NCI-H2081 (cell line): ENCODE measurements at places on chromosomes 5 and 9.

DNA sequence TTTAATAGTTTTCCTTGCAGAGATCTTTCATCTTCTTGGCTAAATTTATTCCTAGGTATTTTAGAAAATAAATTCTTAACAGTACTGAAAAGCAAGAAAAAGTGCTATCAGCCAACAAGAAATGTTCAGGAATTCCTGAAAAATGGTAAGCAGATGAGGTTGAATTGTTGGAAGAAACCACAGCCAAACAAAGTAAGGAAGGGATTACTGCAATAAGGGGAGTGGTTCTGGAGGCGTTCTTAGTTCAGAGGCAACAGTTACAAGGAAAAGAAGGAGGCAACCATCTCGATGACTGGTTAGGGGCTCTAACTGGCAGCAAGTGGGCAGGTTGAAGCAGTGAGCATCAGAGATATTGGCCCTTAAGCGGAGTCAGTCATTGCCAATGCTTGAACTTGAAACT, 12.8 kb upstream of the OR13J1 start:
- DNase-seq: no peak

GRCh38 chr5:112106878-112107277, 312.2 kb downstream of the EPB41L4A start:
- DNase-seq: no peak

DNA sequence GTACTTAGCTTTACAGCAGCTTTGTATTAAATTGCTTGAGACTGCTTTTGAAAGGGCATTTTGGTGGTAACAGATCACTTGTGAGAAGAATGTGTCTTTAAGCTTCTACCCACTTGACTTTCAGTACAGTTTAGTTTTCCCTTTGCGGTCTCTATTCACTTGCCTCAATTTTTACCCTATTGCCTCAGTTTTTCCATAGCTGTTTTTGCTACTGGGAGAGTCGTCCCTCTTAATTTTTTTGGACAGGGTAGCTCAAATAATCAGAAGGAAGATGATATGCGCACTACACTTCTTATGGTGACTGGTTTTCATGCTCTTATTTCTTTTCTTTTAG, 18.8 kb downstream of the UGCG start:
- no peak for DNase-seq

- DNase-seq: no peak
These were observed 158.1 kb downstream of the SLC25A46 start for GRCh38 chr5:110896901-110897300.

GRCh38 chr9:92655896-92656536, 13.9 kb downstream of the IPPK start:
- DNase-seq: no peak

DNA sequence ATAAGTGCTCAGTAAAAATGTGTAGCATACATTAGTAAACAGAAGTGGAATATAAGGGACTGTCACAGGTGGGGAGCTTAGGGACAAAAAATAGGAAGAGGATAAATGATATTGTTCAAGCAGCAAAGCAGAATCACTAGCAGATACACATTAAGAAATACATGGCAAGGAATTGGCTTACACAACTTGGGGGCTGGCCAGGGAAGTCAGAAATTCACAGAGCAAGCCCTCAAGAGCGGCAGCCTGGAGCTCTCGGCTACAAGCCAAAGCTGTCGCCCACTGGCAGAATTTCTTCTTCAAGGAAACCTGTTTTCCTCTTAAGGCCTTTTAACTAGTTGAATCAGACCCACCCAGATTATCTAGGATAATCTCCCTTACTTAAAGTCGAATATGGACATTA, 73.0 kb upstream of the SMIM23 start:
- no peak for DNase-seq

- DNase-seq: no peak
These were observed 44.4 kb upstream of the ANKDD1B start for GRCh38 chr5:75566710-75567309.

GRCh38 chr9:137506274-137506673, 43.9 kb downstream of the PNPLA7 start:
- no peak for DNase-seq

DNA sequence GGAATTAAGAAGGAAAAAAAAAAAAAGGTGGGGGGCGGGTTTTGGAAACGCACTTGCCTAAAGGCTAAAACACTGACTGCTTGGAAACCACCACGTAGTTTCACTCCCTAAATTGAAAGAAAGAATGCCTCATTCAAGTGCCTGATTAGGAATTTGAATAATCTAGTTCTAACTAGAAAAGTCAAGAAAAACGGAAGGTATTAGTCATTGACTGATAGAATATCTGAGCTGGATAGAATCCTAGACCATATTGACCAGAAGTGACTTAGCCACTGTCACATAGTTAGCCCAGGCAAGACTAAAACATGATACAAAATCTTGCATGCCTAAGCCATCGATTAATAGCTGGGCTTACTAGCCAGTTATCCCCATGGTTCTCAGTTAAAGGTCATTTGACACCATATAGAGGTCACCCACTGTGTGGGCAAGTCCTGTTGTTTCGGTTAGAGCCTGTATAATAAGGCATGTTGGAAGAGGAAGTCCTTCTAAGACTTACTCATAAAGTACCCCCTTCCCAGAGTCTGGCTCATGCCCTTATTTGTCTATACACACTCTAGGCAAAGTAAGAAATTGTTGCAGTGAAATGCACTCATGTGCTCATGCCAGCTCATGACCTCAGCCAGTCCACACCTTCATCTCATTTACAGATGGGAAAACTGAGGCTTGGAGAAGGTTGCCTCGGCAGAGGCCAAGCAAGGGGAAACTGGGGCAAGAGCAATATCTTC, 40.2 kb downstream of the SH3RF2 start:
- no peak for DNase-seq

DNA sequence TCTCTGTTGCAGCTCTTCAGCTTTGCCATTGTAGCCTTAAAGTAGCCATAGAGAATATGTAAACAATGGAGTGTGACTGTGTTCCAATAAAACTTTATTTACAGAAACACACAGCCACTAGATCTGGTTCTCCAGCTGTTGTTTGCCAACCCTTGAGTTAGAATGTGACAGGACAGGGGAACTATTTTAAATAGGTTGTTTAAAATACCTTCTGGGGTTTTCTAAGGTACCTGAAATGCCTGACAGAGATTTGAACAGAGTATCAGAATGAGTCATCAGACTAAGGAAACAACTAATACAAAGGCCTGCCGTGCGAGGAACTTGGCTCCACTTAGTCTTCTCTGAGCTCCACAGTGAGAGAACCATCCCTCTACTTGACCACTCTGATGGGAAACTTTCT, 85.4 kb downstream of the HSD17B4 start:
- no peak for DNase-seq

GRCh38 chr9:133777068-133777791, 39.1 kb upstream of the SARDH start:
- no peak for DNase-seq

DNA sequence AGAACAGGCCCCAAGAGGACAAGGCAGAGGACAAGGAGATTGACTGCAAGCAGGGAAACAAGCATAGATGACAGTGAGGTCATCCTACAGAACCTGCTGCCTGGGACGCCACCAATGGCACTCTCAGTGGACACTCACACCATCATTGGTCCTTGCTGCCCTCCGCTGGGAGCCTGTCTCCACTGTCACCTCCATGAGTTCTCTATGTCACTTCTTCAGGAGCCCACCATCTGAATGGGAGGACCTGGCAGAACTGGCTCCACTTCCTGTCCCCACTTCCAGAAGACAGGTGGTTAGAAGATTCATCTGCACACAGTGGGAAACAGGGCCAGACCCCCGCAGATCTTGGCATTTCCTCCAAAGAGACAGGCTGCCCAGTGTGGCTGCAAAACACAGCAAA, 188.9 kb downstream of the HSD17B3 start:
- no peak for DNase-seq

DNA sequence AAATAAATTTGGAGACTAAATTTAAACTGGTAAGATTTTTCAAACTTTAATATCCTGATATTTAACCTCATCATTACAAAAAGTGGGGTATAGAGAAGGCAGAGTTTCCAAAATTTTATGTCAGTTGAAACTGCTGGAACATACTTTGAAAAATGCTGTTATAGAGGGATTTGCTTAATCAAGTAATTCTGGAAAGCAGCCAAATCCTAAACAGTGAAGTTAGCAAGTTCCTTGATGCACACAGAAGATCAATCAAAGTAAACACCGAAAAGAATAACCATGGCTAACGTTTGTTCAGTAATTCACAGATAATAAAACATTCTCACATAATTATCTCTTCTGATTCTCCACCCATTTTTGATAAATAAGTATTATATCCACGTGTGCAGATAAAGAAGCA, 8.1 kb upstream of the PRR16 start:
- no peak for DNase-seq

DNA sequence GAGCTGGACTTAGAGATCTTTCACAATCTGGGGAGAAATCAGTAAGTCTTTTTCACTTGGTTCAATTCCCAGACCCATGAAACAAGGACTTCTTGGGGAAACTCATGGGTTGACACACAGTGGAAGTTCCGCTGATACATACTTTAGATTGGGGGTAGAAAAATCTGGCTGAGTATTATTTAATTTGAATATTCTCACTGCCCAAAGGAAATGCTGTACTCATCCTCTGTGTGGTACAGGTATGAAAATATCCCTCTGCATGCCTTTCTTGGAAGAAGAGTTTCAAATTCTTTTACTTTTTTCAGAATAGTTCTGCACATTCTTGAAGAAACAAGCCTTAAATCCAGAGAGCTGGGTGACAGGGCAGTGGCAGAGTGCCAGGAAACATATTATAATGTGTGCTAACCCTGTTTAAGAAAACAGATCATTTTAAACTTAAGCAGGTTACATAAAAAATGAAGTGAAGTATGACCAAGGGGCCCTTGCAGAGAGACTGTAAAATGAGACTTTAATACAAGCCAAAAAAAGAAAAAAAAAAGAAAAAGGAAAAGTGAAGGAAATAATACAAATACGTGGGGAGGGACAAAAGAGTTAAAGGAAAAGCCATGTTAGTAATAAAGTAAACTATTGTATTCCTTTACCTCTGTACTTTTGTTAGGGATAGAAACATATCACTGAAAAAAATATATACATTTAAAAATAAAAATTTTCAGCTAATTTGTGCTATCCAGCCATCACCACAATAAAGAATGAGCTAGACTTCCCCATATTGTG, 173.4 kb upstream of the NR3C1 start:
- DNase-seq: no peak

DNA sequence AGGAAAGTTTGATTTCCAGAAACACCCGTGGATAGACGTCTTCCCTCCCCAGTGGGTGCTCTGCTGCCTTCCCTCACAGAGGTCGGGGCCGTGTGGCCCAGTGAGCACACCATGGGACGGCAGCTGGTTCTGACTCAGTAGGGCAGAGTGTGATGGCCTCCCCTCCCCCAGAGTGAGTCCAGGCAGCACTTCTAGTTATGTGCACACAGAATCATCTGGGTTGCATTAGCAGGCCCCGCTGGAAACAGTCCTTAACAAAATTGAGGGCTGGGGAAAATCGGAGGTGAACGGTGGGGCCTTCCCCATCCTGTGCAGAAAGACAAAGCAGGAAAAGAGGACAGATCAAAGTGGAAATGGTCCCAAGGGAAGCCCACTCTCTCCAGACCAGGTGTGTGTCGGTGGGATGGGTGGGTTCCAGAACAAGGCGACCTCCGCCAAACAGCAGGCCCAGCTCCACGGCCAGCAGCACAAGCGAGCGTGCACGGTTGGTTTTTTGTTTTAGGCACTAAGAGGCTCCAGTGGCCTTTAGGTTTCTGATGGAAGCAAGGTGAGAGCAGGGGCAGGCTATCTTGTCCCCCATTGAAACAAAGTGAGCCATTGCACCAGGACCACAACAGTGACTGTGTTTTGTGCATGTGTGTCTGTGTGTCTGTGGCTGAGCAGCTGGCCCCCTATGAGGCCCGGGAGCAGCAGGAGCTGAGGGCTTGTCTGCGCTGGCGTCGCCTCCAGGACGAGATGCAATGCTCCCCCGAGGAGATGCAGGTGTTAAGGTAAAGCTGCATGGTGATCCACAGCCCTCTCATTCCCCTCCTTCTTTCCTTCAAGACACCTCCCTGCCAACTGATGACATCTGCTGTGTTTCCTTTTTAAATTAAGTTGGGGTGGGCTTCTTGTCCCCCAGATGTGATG, 201.5 kb downstream of the AOPEP start:
- no peak for DNase-seq

DNA sequence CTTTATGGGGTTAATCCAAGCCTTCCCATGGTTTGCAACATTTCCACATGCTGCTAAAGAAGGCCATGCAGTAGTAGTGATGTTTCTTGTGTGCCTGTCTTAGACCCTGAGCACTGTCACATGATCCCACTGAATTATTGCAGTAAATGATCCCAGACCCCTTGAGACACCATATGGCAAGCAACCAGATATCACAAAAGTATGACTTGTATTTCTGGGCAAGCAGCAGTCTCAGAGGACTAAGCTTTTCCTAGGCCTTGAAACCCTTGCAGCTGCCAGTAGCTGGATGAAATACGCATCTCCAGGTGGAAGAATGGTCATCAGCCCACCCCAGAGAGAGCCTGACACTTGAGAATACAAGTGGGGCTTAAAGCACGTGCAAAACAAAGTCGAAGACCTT, 41.8 kb downstream of the CDO1 start:
- no peak for DNase-seq

- no peak for DNase-seq
These were observed 9.5 kb downstream of the ZNF879 start for GRCh38 chr5:179033004-179033580.

DNA sequence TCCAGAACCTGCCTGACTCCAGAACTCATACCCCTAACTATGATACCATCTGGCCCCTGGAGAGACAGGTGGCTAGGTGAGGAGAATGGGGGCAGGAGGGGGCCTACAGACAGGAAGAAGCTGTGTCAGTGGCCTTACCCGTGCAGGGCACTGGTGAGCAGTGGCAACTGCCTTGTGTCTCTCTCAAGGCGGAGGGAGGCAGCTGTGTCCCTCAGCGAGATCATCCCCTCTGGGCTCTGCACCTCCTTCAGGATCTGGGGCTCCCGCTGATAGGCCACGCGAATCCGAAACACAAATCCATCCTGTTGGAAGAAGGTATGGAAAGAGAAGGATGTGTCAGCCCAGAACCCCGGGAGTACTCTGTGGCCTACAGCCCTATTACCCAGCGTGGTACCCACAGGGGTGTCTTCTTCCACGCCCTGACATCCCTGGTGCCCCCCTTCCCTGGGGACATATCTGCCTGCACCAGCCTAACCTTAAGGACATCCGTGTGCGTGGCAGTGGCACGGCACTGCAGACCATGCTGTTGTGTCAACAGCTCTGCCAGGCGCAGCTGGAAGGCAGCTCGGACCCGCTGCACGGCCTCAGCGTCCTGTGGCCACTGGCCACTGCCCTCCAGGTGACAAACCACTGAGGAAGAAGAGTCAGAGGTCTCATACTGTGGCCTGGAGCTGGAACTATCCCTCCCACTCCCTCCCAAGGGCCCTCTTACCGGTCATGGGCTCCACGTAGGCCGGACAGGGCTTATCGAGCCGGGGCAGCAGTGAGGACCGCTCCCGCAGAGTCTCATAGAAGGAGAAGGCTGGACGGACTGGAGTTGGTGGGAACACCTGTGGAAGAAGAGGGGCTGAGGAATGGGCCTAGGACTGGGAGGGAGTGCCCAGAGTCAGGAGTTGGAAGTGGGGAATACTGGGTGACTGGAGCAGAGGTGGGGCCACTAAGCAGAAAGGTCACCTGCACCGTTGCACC, 7.8 kb downstream of the NOL6 start:
- no peak for DNase-seq

GRCh38 chr9:23638837-23639426, 187.1 kb downstream of the ELAVL2 start:
- no peak for DNase-seq
